ENCODE measurements at places on chromosomes 3 and 15.

GRCh38 chr3:29936054-29936453 lies 655.2 kb downstream of the RBMS3 start:
- no peak for DNase-seq

GRCh38 chr15:93196135-93196670 lies 107.2 kb upstream of the RGMA start:
- no peak for DNase-seq

GRCh38 chr3:180085122-180085710 lies 48.5 kb upstream of the PEX5L start:
- no peak for DNase-seq

GRCh38 chr3:72192572-72192971 lies 407.6 kb upstream of the PROK2 start:
- DNase-seq = no peak

- DNase-seq = no peak
Measured at GRCh38 chr3:5822843-5823242, 635.3 kb downstream of the EDEM1 start.

GRCh38 chr15:87634361-87634760 lies 622.2 kb downstream of the NTRK3 start:
- no peak for DNase-seq

DNA sequence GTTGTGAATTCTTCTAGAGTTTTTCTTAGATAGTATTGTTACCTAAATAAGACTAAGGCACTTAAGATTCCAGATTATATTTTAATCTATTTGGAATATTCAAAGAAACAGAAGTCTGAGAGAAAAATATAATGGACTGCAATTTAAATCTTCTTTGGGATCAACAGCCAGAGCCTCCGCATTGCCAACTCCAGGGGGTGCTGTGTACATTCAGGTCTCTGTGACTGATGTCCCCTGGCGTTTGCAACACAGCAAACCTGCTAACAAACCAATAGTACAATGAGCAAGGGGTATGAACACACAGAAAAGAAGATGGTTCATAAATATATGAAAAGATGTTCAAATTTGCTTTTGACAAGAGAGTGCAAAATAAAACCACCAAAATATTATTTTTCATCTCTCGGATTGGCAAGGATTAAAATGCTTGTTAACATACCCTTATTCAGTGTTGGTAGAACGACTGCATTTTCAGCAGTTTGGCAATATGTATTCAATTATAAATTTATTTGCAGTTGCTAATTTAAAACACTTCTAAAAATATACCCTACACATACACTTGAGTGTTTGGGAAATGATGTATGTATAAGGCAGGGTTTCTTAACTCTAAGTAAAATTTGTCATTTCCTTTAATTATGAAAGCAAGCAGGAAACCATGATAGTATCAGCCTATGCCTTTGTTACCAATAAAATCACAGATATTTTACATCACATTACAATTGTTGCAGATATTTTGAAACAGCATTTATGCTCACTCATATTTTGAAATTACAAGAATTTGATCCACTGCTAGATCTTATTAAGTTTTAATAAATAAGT lies 16.1 kb upstream of the TM4SF1 start:
- peak; percentile 74 for DNase-seq

Measured in HEK293T (cell line).